Caco-2 (cell line): ENCODE measurements at places on chromosomes 7 and 10.

DNA sequence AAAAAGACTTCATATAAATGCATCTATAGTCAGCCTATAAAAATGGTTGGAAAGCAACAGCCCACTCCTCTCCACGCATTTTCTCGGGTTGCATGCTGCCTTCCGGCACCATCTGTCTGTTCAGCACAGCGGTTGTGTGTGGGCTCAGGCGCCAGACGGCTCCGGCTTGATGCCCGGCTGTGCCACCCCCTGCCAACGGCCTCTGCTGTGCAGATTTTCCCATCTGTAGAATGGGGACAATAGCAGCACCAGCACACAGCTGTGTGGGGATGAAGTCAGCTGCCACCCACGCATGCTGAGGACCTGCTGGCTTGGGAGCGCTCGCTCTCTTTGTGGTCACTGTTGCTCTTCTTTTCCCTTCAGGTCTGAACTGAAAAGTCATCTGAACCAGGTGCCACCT lies 19.5 kb downstream of the PRKAG2 start:
- DNase-seq: no peak

GRCh38 chr10:132142396-132143161 lies 44.2 kb upstream of the DPYSL4 start:
- peak; percentile 64 for DNase-seq

GRCh38 chr10:12949248-12949647 lies 52.3 kb downstream of the CCDC3 start:
- peak; percentile 22 for DNase-seq

- DNase-seq: no peak
Observed at GRCh38 chr10:127945341-127945758, 38.4 kb downstream of the PTPRE start.

DNA sequence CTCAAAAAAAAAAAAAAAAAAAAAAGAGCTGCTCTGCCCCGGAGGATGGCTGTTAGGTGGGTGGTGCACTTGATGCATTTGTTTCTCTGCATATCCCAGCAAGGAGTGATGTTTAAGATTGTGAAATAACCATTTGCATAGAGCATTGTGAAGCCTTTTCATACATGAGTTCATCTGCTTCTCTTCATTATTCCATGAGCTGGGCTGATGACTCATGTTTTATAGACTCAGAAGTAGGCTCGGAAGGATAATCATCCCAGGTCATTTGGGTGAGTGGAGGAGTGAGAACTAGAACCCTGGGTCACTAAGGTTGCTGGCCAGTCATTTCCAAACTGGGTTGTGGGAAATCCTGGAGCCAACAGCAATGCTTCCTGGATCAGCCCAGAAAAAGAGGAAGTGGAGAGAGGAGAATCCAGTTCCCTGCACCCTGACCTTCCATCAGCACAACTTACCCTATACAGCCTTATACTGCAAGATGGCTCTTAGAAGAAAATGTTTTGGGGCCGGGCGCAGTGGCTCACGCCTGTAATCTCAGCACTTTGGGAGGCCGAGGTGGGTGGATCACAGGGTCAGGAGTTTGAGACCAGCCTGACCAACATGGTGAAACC lies 45.3 kb downstream of the TACC2 start:
- DNase-seq: no peak

- DNase-seq: no peak
Observed at GRCh38 chr10:31756101-31756728, 172.4 kb downstream of the ARHGAP12 start.

GRCh38 chr10:44020322-44021111 lies 364.4 kb downstream of the CXCL12 start:
- no peak for DNase-seq

GRCh38 chr7:16758631-16759611 lies 5.4 kb downstream of the TSPAN13 start:
- DNase-seq: no peak

DNA sequence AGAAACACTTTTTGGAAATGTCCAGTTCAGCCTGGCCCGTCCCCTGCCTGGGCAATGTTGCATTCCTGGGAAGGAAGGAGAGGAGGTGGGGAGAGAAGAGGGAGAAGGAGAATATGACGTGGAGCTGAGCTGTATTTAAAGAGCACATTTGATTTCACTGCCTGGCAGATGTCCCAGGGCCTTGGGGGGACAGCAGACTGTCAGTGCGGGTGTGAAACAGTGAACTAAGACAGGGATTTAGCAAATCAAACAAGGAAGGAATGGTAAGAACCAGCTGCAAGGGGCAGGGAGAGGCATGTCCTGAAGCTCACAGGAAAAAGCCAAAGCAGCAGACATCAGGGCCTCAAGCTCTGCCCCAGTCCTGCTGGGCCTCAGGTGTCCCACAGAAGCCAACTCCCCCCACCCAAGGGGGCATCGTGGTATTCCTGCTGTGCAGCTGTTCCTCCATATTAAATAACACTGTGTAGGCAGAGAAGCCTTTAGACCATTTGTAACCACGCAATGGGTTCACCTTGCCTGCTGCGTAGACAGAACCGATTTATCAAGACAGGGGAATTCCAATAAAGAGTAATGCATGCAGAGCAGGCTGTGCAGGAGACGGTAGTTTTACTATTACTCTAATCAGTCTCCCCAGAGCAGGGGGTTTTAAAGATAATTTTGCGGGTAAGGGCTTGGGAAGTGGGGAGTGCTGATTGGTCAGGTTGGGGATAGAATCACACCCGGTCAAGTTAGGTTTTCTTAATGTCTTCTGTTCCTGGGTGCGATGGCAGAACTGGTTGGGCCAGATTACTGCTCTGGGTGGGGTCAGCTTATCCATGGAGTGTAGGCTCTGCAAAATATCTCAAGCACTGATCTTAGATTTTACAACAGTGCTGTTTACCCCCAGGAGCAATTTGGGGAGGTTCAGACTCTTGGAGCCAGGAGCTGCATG lies 18.3 kb downstream of the LEP start:
- peak; percentile 90 for DNase-seq

GRCh38 chr7:6590645-6591110 lies 857 bp downstream of the INTS15 start:
- no peak for DNase-seq

DNA sequence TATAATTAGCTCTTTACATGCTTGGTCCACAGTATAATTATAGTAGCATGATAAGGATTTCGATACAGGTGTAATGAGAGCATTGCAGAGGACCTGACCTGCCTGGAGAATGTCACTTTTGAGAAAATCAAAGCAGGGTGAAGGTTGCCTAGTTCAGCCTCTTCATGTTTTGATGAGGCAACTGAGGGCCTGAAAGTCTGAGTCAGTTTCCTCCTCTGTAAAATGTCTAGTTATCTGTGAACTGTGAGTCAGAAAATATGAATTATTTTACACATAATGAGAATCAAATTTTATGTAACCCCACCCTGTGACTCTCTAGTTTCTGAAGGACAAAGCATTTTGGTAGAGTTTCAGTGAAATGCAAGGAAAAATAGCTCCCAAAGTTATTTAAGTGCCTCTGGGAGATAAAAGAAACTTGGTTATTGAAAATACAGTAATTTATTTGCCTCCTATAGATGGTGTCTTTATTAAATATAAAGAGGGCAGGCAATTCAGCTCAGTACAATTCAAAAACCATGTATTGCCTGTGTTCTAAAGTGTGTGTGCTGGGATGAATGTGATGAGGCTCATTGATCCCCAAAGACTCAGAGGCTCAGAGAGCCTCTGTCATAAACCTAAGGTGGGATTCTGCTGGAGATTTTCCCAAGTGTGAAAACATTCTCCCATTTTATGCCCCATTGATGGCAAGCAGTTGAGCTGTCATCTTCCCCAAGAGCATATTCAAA lies 37.3 kb upstream of the SAMD9L start:
- no peak for DNase-seq

- DNase-seq: no peak
Observed at GRCh38 chr10:104020020-104020419, 53.1 kb downstream of the SLK start.

DNA sequence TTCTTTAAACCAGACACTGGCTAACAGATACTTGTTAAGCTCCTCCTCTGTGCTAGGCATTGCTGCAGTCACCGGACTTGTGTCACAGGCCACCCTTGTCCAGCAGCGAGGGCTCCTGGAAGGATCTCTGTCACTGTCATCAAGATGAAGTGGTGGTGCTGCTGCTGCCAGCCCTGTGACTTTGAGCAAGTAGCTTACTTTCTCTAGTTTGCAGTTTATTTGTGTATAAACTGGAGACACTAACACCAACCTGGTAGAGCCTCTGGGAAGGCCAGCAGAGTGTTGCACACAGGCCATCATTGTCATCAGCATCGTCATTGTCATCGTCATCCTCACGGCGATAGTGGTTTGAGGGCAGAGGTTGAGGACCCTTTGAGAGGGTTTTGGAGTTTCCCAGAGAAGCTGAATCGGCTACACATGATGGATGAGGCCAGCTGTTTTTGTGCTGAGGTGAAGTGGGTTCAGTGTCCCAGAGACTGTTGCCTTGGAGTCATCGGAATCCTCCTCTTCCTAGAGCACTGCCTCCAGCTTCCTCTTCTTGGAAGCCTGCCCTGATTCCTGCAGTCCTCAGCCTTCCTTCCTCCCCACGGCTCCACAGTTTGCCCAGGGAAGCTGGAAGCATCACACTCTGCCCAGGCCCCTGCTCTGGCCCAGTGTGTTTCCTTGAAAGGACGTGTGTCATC lies 128.4 kb downstream of the GRK5 start:
- no peak for DNase-seq

- DNase-seq: peak; percentile 97
Observed at GRCh38 chr7:131625817-131626372, 69.5 kb upstream of the PODXL start.
